CMK (cell line): ENCODE measurements at places on chromosomes 16 and 17.

GRCh38 chr17:40490289-40490853 lies 11.1 kb downstream of the TNS4 start:
- no peak for DNase-seq

GRCh38 chr16:12971241-12971640 lies 69.8 kb downstream of the SHISA9 start:
- no peak for DNase-seq

DNA sequence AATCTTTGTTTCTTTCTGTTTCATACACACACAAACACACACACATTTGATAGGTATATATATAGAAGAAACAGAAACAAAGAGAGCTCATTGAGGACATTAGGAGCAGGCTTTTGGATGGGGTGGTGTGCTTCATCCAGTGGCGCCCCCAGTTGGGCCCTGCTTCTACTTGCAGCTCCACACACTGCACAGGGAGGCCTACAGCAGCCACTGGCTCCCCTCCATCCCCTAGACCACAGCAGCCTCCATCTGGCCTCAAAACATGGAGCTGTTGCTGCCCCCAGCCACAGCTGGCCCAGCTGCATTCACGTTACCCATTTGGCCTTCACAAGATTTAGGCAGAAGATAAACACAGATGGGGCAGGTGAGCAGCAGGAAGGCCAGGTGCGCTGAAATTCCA lies 33.1 kb upstream of the NF1 start:
- DNase-seq = no peak

DNA sequence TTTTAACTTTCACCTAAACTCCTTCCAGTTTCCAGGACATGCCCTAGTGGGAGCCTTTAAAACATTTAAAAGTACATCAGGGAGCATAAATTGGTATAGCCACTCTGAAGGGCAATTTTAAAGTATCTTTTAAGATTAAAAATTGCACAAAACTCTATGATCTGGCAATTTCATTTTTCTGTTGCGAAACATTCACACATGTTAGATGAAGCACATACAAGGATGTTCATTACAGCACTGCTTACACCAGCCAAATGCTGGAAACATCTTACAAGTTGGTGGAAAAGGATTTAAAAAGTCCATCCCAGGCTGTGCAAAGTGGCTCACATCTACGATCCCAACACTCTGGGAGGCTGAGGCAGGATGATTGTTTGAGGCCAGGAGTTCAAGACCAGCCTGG lies 26.4 kb upstream of the LONP2 start:
- DNase-seq = no peak
